ENCODE measurements at places on chromosomes 16 and 17.

DNA sequence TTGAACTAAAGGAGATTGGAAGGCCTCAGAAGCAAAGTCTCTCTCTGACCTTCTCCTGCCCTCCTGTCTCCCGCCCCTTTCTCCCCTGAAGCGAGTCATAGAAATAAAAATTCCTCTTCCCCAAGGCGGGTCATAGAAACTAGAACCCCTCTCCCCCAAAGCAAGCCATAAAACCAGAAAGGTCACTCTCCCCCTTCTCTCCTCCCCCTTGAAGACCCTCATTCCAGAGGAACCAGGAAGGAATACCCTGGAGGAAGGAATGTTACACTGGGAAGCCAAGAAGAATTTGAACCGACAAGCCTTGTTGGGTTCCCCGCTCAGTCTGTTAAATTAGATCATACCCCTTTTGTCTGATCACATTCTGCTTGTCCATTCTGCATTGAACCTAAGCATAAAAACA, 2.7 kb upstream of the GJC1 start:
- no peak for DNase-seq

DNA sequence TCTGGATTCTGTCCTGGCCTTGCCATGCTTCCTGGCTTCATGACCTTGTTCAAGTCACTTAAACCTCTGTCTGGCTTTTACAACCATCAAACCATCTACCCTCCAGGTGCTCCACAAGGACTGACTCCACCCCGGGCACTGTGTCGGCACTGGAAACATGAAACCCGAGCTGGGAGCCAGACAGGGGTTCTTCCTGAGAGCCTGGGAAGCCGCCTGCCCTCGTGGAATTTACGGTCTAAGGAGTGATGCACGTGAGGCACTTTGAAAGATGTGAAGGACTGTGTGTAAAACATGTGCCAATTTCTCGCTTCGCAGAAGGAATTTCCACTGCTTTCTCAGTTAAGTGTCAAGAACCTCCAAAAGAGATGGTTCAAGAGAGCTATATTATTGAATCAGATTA, 11.6 kb downstream of the CDK5R1 start:
- DNase-seq = no peak

DNA sequence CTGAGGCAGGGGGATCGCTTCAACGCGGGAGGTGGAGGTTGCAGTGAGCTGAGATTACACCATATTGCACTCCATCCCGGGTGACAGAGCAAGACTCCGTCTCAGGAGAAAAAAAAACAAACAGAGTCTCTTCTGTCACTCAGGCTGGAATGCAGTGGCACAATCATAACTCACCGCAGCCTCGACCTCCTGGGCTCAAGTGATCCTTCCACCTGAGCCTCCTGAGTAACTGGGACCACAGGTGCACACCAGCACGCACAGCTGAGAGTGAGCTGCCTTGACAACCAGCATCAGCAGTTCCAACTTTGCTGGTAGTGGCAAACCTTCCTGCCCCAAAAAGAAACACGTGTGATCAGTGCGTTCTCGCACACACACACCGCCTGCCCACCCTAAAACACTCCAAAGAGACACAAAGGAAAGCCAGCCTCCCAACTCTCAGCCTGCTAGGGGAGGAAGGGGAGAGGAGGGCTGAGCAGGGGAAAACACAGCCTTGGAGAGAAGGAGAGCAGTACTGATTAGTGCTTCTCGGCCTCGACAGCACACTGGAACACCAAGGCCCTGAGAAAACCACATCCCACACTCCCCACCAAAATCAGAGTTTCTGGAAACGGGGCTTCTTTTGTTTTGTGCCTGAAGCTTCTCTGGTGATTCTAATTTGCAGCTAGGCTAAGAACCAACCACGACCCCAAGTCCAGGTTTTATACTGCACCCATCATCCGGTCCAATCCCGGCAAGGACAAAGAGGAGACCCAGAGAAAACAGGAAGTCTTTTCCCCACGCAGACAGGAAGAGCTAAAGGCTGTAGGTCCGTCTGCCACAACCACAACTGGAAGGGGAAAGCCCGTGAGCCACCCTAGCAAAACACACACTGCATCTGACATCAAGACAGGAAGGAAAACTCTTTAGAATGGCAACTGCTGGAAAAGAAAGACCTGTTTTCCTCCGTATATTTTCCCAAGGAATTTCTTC, 28.8 kb downstream of the ZCCHC14 start:
- DNase-seq = peak; percentile 43

- no peak for DNase-seq
These were observed 2.5 kb downstream of the TLCD3B start for GRCh38 chr16:30028438-30029076.

DNA sequence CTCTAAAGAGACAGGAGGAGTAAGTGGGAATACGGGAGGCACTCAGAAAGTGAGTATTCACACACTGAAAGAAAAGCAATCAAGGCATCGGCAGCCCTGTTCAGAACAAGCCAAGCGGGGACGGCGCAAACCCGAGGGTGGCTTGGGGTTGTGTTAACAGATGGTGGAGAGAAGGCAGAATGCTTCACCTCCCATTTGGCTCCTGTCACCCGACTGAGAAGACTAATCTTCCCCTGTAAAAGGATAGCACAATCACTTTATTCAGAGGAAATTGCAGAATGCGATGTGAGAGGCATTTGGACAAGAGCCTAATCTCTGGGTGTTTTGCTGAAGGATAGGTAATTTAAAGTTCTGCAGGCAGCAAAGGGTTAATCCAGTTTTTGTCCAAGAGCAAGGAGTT, 119.3 kb upstream of the WSCD1 start:
- no peak for DNase-seq

DNA sequence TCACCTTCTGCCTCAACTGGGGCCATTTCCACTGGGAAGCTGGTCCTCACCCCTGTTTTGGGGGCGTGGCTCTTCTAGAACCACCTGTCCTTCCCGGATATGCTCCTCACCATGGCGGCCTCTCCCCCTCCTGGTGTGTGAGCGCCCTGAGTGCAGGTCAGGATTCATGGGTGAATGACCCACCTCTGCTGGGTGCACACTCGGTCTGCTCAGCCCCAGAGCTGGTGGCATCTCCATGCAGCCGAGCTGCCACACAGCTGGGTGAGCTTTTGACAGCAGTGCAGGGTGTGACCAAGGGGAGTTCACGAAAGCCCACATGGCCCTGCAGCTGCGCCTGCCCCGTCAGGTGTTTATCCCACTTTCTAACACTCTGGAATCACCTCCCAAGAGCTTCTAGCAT, 27.3 kb downstream of the GRIN2C start:
- no peak for DNase-seq

GRCh38 chr16:24087891-24088410, 168.2 kb upstream of the CACNG3 start:
- no peak for DNase-seq

DNA sequence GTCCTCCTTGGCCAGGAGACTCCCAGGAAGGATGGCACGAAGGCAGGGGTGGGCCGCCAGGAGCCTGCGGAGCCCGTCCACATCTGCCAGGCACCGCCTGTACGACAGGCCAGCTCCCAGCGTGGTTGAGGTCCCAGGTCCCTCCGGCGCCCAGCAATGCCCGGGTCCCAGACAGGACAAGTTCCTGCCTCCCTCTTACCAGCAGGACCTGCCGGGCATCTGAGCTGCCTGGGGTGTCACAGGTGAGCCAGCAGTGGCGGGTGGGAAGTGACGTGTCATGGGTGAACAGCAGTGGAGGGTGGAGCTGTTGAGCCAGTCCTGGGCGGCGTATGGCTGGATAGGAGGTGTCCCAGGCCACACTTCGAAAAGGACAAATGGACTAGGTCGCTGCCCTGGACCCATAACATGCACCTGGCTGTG, 15.7 kb upstream of the BAHCC1 start:
- DNase-seq = no peak

DNA sequence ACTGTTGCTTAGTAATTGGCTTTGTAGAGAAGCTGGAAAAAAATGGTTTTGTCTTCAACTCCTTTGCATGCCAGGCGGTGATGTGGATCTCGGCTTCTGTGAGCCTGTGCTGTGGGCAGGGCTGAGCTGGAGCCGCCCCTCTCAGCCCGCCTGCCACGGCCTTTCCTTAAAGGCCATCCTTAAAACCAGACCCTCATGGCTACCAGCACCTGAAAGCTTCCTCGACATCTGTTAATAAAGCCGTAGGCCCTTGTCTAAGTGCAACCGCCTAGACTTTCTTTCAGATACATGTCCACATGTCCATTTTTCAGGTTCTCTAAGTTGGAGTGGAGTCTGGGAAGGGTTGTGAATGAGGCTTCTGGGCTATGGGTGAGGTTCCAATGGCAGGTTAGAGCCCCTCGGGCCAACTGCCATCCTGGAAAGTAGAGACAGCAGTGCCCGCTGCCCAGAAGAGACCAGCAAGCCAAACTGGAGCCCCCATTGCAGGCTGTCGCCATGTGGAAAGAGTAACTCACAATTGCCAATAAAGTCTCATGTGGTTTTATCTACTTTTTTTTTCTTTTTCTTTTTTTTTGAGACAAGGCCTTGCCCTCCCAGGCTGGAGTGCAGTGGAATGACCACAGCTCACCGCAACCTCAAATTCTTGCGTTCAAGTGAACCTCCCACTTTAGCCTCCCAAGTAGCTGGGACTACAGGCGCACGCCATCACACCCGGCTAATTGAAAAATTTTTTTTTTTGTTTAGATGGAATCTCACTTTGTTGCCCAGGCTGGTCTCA, 6.2 kb upstream of the TMEM235 start:
- no peak for DNase-seq

- DNase-seq = no peak
These were observed 5.9 kb downstream of the GIT1 start for GRCh38 chr17:29583324-29584248.

DNA sequence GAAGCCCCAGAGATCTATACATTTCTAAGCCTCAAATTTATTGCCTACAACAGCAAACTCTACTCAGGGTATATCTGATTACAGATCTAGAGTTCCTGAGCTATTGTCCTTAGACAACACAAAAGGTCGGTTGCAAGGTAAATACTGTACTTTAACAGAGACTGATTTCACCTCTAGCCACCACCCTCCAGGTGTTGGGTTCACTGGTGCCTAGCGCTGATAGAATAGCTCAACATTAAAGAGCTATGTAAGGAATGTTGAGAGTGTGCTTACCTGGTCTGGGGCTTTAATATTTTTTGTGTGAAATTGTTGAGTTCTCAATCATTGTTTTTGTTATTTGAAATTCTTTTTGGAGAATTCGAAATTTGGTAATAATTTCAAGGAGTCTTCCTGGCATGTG, 277.0 kb upstream of the PSMD7 start:
- no peak for DNase-seq

- no peak for DNase-seq
These were observed 9.4 kb downstream of the TMEM235 start for GRCh38 chr17:78240839-78241238.

GRCh38 chr16:54582631-54583250, 296.2 kb upstream of the IRX3 start:
- no peak for DNase-seq

GRCh38 chr17:72530454-72530853, 409.6 kb downstream of the SOX9 start:
- no peak for DNase-seq

- no peak for DNase-seq
These were observed 87.3 kb downstream of the TTC19 start for GRCh38 chr17:16086957-16087356.

DNA sequence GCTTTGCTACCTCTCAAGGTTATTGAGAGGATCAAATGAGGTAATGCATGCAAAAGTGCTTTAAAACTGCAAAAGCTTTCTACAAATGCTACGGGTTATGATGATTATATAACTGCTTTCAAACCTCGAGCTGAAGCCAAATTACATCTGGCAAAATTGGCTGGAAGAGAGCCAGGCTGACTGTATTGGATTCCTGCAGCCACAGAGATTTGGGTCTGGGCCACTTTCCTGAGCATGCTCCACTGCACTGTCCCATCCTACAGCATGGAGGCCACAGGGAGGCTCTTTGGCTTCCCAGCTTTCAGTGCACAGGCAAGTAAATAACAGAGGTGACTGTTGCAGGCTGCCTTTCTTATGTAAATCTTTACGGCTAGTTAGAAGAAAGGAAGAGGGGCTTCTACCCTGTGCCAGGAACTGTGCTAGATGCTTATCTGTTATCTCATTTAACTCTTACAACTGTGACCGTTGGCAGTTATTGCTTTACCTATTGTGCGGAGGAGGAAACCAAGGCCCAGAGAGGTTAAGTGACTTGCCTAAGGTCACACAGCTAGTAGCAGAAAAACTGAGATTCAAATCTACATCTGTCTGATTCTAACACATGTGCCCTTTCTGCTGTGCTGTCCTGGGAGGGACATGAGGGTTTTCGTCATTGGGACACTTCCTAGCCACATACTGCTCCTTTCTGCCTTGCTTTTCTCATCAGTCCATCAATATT, 121.8 kb downstream of the SPACA3 start:
- no peak for DNase-seq

GRCh38 chr17:30234296-30234695, 1.2 kb downstream of the SLC6A4 start:
- no peak for DNase-seq

- DNase-seq = no peak
These were observed 42.9 kb upstream of the IL21R start for GRCh38 chr16:27359051-27359450.

- no peak for DNase-seq
These were observed 25.8 kb upstream of the ABCC3 start for GRCh38 chr17:50608700-50609379.

GRCh38 chr16:71537643-71538042, 11.4 kb downstream of the CHST4 start:
- peak; percentile 21 for DNase-seq

GRCh38 chr16:19396555-19397011, 21.1 kb upstream of the TMC5 start:
- no peak for DNase-seq

- DNase-seq = no peak
These were observed 84.5 kb downstream of the ABR start for GRCh38 chr17:1095090-1095852.

DNA sequence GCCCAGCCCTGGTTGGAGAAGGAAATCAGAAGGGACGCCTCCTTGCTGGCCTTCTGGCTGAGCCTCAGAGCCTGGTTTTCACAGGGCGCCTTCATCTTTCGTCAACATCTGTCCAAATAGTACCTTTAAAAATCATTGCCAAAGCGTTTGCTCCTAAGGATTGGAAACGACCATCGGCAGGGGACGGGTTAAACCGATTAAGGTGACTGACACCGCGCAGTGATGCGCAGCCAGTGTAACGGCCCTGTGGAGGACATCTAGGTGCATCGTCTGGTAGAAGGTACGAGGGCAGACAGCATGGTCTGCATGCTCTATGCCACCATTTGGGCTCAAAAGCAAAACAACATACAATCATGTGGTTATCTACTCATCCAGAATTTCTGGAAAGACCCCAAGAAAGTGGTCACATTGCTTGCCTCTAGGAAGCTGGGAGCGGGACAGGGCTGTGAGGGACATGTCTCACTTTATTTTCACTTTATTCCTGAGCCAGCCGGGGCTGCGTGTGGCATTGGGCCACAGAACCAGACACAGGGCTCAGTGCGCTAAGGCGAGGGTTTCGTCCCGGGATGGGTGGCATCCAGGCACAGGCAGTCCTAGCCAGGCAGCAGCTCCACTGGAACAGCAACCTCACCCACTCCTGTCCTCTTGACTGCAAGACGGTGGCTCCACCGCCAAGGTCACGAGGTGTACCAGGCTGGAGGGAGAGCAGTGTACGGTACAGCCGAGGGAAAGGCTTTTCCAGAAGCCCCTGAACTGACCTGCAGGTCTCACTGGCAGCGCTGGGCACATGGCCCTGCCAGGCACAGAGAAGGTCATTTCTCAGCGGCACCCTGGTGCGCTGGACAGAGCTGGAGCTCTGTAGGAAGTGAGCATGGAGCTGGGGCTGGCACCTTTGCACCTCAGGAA, 40.9 kb upstream of the JPH3 start:
- no peak for DNase-seq
